ENCODE measurements at places on chromosomes 7 and 10.

DNA sequence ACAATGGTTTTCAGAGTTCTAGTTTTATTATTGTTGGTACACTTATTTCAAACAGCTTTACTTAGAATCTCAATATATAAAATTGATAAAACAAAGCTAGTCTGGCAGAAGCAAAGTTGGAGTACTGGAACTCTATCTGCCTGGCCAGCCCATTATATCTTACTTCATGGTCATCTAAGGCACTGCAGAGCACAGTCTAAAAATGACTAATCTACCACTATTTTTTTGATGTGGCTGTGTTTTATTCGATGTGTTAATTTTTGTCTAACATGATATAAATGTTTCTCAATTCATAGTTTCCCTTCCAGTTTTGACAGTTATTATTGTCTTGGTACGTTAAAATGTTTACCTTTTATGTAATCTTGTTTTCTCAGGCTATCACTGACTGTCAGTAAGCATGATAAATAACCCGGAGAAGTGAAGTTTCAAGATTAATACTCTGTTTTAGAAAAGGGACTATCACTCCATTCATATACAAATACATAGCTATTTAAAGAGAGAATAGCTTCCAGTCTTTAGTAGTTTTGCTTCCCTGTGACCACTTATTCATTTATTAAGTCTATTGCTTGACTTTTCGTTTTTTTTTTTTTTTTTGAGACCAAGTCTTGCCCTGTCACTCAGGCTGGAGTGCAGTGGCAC is 60.6 kb upstream of the CSTF2T start:
- DNase-seq = no peak

- peak; percentile 69 for DNase-seq
Observed at GRCh38 chr7:38660427-38661099, 29.4 kb upstream of the AMPH start.

GRCh38 chr7:75688200-75689136 is 50.3 kb downstream of the HIP1 start:
- no peak for DNase-seq

GRCh38 chr10:22609251-22609650 is 105.1 kb downstream of the PIP4K2A start:
- no peak for DNase-seq
